Posterior vena cava (tissue), 2 donors: ENCODE measurements at places on chromosomes 3 and 15.

DNA sequence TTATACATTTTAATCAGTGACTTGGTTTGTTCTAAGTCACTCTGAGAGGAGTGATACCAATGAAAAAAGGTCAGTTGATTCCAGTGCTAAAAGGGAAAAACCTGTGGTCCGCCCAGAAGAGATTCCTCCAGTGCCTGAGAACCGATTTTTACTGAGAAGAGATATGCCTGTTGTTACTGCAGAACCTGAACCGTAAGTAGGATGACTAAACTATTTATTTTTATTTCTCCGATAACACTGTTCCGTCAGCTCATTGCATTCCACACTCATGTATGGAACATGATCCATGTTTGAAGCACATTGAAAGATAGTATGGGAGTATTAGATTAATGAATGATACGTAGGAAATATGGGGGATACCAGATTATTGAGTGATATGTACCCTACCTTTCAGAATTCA lies 20.0 kb upstream of the ZBTB47 start:
- no peak for DNase-seq

DNA sequence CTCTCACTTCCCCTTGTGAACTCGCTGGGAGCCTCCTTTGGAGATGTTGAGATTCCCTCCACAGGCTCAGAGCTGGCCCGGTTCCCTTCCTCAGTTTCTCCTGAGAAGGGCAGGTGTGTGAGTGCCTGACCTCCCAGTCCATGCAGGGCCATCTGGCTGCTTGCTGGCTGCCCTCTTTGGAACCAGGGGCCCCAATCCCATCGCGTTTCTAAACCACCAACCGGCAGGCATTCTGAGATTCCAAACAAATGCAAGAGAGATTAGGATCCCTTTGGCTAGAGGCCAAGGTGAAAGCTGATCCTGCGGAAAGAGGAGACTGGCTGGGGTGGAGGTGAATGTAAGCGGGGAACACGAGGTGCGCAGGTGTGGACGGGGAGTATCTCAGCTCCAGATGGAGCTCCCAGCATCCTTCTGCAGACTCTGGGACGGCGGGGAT lies 2.9 kb upstream of the PRRT3 start:
- DNase-seq, result no peak

DNA sequence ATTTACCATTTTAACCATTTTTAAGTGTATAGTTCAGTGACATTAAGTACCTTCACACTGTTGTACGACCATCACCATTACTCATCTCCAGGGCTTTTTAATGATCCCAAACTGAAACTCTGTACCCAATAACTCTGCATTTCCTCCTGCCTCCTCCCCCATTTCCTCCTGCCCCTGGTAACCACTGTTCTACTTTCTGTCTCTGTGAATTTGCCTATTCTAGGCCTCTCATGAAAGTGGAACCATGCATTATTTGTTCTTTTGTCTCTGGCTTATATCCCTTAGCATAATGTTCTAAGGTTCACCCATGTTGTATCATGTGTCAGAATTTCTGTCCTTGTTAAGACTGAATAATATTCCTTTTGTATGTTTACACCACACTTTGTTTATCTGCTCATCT lies 154.2 kb downstream of the MECOM start:
- no peak for DNase-seq

GRCh38 chr15:101171954-101172353 lies 79.9 kb downstream of the CHSY1 start:
- DNase-seq, result no peak

GRCh38 chr3:57530071-57530608 lies 14.0 kb downstream of the DNAH12 start:
- DNase-seq, result no peak

- no peak for DNase-seq
These were observed 113.0 kb downstream of the TP63 start for GRCh38 chr3:189744235-189744634.
